ENCODE measurements at places on chromosomes 2 and 18.

DNA sequence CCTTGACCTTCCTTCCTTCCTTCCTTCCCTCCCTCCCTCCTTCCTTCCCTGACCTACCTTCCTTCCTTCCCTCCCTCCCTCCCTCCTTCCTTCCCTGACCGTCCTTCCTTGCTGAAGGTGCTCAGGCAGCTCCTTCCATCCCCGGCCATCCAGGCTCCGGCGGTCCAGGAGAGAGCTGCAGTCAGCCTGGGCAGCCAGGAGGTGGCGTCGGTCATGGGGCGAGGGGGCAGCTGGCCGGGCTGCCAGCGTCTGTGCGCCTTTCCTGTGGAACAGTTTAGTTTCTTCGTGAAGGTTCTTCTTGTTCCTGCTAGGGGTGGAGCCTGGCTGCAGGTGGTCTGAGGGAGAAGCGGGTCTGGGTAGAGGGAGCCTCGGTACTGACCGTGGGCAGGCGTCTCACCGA lies 15.7 kb downstream of the GPR35 start:
- no peak for DNase-seq

GRCh38 chr18:21548647-21549046 lies 51.9 kb downstream of the ESCO1 start:
- DNase-seq = no peak

GRCh38 chr2:119958670-119959268 lies 54.1 kb upstream of the EPB41L5 start:
- DNase-seq = no peak

- no peak for DNase-seq
Observed at GRCh38 chr2:10415048-10415447, 33.1 kb downstream of the ODC1 start.

GRCh38 chr18:76710646-76711520 lies 111.5 kb upstream of the ZNF236 start:
- DNase-seq = no peak

- no peak for DNase-seq
Observed at GRCh38 chr2:15983496-15983895, 43.1 kb downstream of the MYCN start.

DNA sequence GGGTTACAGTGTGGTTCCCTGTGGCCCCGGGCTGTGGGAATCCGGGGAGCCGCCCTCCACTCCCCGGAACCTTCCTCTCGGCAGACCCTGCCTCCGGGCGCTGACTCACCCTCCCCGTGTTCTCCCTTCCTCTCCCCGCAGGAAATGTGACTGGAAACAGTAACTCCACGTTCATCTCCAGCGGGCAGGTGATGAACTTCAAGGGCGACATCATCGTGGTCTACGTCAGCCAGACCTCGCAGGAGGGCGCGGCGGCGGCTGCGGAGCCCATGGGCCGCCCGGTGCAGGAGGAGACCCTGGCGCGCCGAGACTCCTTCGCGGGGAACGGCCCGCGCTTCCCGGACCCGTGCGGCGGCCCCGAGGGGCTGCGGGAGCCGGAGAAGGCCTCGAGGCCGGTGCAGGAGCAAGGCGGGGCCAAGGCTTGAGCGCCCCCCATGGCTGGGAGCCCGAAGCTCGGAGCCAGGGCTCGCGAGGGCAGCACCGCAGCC lies 59.5 kb downstream of the TNFRSF11A start:
- no peak for DNase-seq

DNA sequence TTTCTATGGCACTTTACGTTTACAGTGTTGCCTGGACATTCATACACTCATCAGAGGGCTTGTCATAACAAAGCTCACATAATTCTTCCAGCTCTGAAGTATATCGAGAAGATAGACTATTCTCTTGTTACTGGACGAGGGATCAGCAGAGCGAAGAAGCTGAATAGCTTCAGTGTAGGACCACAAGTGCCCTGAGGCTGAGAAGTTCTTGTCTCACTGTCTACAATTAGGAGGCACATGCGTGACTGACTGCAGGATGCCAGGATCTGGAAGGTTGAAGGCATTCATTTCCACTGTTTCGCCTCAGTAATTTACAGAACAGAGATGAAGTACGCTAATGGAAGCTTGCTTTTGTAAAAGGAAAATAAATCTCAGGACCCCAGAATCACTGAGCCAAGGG lies 9.6 kb downstream of the SH3YL1 start:
- no peak for DNase-seq

- no peak for DNase-seq
Observed at GRCh38 chr18:10265560-10266333, 188.7 kb upstream of the APCDD1 start.

DNA sequence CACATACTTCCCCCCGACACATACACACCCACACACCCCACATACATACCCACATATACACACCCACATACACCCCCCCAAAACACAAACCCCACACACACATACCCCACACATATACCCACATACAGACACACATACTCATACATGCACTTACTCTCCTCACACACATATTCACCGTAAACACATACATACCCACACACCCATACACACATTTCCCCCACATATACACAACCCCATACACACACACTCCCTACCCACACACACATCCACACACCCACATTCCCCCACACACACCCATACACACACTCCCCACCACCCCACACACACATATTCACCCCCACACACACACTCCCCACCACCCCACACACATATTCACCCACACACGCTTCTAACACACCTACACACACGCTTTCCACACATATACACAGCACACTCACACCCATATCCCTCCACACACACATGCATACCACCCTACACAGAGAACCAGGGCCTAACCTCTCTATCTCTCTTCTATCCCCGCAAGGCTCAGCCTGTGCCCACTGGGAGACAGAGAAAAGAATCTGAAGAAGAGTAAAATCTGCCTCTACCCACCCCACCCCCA lies 182.4 kb upstream of the ETAA1 start:
- no peak for DNase-seq

- no peak for DNase-seq
Observed at GRCh38 chr2:43879261-43879660, 40.5 kb downstream of the ABCG8 start.

DNA sequence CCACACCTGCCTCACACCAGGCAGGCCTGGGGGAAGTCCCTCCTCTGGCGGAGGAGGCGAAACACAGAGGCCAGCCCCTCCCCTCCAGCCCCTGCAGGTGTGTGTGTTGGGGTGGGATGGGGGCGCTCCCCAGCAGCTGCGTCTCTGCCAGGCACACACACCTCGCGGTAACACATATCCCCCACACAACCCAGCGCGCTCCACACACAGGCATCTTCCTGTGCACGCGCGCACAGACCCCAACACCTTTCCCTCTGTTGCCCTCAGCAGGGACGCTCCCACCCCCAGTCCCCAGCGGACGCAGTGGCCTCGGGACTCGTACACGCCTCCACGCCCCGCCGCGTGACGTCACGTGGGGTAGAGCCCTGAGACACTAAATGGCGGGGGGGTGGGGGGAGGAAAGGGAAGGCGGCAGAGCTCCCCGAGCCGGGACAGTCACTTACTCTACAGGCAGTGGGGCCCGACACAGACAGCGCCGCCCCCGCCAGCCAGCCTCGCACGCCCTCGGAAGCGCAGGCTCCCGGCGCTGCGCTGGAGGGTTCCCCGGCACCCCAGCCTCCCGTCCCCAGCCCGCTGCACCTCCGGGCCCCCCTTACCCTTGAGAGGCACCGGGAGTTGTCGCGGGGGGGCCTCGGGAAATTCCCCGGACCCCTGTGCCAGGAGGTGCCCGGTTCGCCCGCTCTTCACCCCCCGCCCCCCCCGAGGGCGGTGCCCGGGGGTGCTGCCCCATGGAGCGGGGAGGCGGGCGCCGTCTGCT lies at the start of gene WNT10A:
WNT10A (plus strand) TSS at position 751 of the 757 bp plus-strand sequence. CDS start 144 bp downstream, outside the sequence.
- DNase-seq = peak; percentile 85

GRCh38 chr18:78304192-78305164 lies 675.1 kb upstream of the SALL3 start:
- no peak for DNase-seq

- DNase-seq = no peak
Observed at GRCh38 chr2:10005461-10006235, 37.7 kb upstream of the KLF11 start.

GRCh38 chr2:5019324-5019723 lies 672.9 kb upstream of the SOX11 start:
- DNase-seq = no peak

GRCh38 chr18:9806905-9807304 lies 78.9 kb upstream of the TXNDC2 start:
- DNase-seq = no peak

GRCh38 chr18:579238-579637 lies 942 bp upstream of the CETN1 start:
- DNase-seq = no peak

DNA sequence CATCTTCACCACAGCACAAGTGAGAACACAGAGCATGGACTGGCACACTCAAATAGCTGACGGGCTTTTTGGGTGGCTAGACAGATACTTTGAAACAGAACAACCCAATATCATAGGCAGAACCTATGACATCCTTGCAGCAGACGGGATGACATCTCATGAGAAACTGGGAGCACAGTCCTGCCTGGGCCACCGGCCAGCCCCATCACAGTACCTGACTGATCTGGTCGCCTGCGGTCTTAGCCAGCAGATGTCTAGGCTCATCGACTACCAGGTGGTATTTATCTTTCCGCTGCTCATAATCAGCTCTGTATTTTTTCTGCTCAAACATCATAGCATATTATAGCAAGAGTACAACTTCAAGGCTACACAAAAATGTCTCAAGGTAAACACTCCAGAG lies 124.3 kb downstream of the RIF1 start:
- DNase-seq = no peak

GRCh38 chr2:154698721-154699574 lies 453 bp downstream of the KCNJ3 start:
- no peak for DNase-seq

DNA sequence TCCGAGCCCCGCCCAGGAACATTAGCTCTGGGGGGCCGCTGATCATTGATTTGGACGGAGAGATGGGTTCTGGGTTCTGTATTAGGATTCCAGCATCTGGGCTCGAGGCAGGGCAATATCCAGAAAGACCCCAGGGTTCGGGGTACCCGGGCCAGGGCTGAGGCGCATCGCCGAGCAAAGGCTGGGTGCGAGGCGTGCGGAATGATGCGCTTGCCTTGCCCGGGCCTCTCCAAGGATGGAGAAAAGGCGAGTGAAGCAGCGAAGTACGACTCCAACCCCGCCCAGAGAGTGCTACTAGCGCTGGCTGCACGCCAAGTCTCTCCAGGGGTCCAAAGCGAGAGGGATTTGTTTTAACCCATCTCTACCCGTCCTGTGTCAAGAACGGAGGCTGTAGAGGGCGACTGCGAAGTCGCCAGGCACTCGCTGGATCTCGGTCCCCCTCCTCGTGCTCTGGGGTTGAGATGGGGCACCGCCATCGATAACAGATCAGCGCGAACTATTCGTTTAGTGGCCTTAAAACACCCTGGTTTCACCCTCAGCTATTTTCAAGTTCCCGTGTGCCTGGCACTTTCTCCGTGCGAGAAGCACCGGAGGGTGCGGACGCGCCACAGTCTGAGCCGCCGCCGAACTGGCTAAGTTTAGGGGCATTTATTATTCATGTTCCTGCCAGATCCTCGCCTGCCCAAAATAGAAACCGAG lies 1.9 kb downstream of the ADCYAP1 start:
- DNase-seq = no peak

- DNase-seq = no peak
Observed at GRCh38 chr2:47657886-47658489, 125.0 kb upstream of the MSH6 start.

GRCh38 chr2:124001696-124002430 lies 23.2 kb upstream of the CNTNAP5 start:
- no peak for DNase-seq

DNA sequence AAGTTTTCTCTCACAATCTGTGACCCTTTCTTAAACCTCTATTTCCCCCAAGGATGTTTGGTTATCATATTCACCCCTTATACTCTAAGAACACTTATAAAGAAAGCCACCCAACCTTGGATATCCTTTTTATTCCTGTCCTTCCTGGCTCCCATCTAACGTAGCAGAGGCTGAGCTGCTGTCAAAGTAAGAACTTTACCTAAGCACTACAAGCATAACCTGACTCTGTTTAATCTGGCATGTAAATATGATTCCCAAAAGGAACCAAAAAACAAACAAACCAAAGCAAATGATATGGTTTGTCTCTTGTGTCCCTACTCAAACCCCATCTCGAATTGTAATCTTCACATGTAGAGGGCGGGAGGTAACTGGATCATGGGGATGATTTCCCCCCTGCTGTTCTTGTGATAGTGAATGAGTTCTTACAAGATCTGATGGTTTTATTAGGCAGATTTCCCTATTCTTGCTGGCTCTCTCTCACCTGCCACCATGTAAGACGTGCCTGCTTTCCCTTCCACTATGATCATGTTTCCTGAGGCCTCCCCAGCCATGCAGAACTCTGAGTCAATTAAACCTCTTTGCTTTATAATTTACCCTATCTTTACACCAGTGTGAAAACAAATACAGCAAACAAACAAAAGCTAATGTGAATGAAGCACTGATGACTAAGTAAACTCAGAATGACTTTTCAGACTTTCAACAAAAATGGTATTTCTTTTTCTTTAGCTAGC lies 72.7 kb upstream of the SPOPL start:
- DNase-seq = no peak

DNA sequence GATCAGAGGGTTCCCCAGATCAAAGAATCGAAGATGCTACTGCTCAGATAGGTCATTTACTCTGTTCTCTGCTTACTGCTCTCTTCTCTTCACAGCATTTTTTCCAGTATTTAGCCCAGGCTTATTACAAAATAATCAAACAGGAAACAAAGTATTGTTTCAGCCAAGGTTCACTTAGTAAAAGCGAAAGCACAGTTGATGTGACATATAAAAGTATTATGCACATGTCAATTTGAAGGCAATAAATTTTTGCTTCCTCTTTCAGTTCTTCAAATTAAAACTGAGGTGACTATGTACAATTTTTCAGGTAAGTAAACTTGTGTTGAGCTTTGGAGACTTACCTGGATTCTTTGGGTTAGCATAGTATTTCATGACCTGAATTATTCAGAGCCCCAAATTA lies 262.8 kb upstream of the CHST9 start:
- no peak for DNase-seq

GRCh38 chr2:8452296-8452695 lies 229.6 kb upstream of the ID2 start:
- no peak for DNase-seq

- no peak for DNase-seq
Observed at GRCh38 chr2:129255610-129256313, 723.7 kb upstream of the RAB6C start.

- peak; percentile 10 for DNase-seq
Observed at GRCh38 chr2:159797543-159798375, at the start of gene CD302. TSS of gene CD302 (minus strand) at chr2:159798208. CDS start at chr2:159798198, 10 bp downstream.

DNA sequence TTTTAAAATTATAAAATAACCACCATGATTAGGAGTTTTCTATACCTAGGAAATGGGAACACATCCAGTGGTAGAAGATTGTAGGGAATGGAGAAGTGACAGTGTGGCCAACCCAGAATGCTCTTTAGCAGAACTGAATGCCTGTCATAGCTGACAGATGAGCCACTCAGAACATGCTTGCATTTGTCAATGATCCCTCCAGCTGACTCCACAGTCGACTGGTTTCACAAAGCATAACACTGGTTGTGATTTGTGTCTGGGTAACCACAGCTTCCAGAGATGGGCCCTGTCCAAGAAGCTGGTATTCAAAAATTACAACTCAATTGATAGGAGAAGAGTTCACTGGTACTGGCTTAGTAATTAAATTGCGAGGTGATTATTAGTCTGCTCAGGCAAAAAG lies 9.0 kb upstream of the CTIF start:
- no peak for DNase-seq

- DNase-seq = no peak
Observed at GRCh38 chr2:1738646-1739302, 5.5 kb downstream of the PXDN start.

- DNase-seq = no peak
Observed at GRCh38 chr2:116696223-116696622, 1118.3 kb upstream of the DDX18 start.

Data from activated CD4-positive, alpha-beta T cell treated with anti-CD3 and anti-CD28 coated beads, Interleukin-2, amount 50 U/mL, for 4 hours (primary cell).